ENCODE measurements at places on chromosomes 6 and 20.

- ATAC-seq, result no peak
These were observed 88.3 kb upstream of the PAK5 start for GRCh38 chr20:9927224-9927623.

DNA sequence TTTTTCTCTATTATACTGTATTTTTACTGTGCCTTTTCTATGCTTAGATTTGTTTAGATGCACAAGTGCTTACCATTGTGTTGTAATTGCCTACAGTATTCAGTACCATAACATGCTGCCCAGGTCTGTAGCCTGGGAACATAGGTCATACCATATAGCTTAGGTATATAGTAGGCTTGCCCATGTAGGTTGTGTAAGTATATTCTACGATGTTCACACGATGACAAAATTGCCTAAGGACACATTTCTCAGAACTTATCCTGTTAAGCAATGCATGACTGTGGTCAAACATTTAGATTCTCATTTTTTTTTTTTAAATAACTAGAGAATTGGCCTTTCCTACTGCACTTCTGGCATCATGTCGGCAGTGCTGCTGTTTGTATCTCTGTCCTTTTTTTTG lies 253.7 kb upstream of the SUPT3H start:
- no peak for ATAC-seq

DNA sequence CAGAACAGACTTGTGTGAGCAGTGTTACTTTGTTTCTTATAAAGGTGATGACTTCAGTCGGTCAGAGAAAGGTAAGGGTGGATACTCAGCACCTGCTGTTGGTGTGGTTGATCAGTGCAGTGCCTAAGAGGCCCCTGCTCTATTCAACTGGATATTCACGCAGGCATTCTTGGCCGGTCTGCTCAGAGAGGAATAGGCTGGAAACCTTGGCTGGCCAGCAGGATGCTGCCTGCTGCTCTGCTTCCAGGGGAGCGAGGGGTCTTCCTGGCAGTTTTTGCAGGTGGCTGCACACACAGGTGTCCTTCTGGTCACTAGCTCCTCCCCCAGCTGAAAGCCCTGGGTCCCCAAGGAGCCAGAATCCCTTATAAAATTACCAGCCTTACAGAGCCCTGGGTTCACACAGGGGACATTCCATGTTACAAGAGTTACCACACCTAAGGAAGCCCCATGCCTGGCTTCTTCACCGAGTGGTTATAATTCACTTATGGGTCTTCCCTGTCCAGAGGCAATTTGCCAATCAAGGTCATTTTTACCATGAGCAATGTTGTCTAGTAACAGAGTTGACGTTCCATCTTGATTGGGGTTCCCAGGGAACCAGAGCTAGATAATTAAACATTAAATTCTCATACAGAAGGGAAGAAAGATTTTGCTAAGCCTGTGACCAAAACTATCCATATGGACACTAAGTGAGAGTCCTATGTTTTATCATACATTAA lies 16.4 kb downstream of the SYNJ2 start:
- ATAC-seq, result no peak

DNA sequence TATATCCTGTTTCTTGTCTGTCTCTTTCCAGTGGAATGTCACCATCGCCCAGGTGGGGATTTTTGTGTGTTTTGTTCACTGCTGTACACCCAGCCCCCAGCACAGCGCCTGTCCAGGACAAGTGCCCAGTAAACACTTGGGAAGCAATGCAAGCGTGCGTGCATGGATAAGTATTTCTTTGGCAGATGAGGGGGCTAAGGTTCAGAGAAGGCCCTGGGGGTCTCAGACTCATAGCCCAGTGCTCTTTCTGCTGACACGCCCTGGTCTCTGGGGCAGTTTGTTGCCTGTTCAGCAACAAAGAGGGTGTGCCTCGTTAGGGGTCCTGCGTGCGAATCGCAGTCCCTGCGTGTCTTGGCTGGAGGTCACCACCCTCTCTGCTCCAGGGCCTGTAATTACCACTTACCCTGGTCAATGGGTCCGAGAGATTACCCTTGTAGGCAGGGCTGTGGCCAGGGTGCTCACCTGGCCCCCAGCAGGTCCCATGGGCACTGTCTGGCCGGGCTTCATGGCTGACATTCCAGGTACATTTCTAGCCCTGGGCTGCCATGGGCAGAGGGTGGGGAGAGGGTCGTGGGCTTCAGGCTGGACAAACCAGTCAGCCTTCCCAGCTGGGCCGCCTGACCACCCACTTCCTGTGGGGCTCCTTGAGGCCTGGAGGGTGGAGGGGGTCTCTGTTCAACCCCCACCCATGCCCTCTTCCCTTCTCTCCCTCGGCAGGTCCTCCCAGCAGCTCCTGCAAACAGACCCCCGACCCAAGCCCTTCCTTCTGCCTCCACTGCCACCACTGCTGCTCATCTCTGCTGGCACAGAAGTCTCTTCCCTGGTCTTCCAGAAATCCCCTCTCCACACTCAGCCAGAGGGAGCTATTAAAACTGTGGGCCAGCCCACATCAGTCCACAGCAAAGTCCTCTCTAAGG lies 87.1 kb downstream of the CEBPB start:
- ATAC-seq, result no peak

DNA sequence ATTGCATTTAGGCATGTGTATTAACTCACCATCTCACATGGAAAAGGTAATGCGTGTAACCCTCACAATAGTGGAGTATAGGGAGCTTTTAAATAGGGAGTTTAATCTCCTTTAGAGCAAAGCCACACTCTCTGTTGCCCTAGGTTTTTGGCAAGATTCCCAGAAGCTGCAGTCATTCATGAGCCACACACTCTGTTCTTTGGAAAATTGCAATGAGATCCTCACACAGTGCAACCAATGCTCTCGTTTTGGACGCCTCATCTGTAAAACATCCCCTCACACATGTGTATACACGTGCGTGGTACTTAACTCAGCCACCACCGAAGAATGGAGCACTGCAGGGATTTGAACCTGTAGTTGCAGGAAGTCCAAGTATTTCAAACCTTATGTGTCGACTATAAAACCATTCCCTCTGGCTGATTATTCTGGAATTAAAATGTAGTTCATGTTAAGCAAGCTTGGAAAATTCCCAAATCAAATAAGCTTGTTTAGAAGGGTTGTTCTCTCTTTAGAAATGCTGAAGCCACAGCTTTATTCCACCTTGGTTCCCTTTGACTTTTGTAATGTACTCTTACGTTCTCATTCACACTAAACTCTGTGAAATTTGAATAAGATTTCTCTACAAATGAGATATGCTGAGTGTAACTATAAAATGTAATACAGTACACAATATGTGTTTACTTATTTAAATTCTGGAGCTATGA lies 489.8 kb upstream of the MANEA start:
- peak; percentile 98 for ATAC-seq

GRCh38 chr6:91291071-91291470 lies 704.2 kb upstream of the MAP3K7 start:
- ATAC-seq, result no peak

DNA sequence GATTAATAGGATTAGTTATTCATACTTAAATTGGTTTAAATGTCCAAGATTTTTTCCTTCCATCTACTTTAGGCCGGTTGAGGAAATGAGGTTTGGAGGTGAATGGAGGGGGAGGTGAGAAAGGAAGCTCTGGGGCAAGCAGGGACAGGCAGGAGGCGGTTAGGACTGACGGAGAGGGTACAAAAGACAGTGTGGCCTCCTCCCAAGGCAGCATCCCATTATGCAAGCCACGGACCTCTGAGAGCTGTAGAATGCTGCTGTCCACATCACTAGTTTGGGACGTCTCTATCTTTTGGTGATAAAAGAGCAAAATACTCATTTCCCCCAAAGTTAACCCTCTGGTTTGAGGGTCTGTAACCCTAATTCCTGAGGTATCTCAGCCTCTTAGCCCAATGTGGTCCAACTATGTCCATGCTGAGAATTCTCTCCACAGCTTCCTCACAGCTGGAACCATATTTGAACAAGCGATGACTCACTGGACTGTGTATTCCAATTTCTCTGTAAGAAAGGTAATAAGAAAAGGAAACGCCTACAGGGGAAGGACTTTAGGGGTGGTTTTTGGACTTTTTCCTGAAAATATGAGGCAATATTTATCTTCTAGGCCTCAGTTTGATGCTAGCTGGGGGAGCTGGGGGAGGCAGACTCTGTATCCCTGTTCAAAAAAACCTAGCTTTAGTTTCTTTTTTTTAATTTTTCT lies 172.2 kb downstream of the TFAP2B start:
- peak; percentile 51 for ATAC-seq

DNA sequence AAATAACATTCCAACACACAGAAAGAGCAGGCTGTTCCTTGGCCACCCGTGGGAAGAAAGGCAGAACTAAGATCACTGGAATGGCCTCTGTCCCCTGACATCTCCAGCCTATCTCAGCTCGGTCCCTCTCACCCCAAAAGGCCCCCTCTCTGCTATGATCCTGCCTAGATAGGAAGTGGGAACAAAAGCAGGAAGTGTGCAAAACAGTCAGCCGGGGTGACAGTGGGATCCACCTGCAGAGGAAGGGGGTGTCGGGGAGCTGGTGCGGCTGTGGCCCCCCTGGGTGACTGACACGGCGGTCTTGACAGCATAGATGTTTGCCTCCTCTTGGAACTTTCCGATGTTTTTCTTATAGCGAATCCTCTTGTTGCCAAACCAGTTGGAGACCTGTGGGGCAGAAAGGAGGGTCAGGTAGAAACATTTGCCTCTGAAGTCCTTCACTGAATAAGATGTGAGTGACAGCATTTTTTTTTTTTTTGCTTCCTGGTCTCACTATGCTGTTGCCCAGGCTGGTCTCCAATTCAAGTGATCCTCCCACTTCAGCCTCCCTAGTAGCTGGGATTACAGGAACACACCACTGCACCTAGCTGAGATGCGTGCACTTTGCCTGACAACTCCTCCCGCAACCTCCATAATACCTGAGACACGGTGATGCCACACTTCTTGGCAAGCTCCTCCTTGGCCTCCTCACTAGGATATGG lies 2.8 kb downstream of the PBX2 start:
- no peak for ATAC-seq

Data from motor neuron (in vitro differentiated cells).